NCI-H446 (cell line): ENCODE measurements at places on chromosomes 1 and 21.

- DNase-seq = no peak
These were observed 31.4 kb upstream of the MYOC start for GRCh38 chr1:171683870-171684269.

DNA sequence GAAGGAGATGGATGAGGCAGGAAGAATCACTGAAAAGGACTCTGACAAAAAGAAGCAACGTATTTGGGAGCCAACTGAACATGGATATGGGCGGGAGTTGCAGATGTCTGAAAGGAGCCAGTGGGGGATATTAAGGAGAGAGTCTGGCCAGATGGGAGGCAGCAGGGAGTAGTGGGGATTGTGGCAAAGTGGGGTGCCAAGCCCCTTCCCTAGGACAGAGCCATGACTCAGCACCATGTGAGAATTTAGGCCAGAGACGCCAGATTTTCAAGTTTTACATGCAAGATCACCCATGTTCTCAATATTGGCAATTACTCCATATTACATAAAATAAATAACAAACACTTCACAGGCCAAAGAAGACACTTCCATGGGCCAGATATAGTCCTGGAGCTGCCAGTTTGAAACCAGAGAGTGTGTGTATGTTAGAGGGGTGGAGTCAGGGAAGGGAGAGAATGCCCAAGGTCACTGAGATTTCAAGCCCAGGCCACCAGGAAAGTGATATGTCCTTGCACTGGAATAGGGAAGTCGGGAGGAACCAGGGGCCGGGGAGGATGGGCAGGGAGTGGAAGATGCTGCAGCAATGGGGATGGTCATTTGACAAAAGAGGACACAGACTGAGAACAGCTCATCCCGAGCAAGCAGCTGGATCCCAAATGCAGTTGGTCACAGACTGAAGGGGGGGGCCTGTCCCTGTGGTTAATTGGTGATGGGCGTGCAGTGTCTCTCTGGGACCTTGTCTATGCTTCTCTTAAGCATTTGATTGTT lies 23.5 kb downstream of the TMEM51 start:
- no peak for DNase-seq

- no peak for DNase-seq
These were observed 32.6 kb downstream of the TNFRSF8 start for GRCh38 chr1:12095452-12096263.

DNA sequence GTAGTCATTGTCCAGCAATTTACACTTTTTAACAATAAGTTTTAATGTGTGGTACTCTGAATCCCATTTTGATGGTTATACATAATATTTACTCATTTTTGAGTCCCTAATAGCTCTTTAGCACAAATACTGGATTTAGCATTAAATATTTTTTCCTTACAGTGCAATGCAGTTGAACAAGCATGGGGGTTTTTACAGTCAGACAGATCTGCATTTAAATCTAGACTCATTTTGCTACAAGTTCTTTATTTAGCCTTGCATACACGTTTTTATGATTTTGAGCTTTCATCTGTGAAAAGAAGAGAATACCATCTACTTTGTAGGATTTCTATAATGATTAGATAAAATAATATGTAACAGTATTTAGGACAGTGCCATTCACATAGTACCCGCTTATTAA lies 44.0 kb downstream of the PTPRC start:
- no peak for DNase-seq

GRCh38 chr1:19357299-19357986 lies 45.3 kb downstream of the SLC66A1 start:
- DNase-seq = no peak

DNA sequence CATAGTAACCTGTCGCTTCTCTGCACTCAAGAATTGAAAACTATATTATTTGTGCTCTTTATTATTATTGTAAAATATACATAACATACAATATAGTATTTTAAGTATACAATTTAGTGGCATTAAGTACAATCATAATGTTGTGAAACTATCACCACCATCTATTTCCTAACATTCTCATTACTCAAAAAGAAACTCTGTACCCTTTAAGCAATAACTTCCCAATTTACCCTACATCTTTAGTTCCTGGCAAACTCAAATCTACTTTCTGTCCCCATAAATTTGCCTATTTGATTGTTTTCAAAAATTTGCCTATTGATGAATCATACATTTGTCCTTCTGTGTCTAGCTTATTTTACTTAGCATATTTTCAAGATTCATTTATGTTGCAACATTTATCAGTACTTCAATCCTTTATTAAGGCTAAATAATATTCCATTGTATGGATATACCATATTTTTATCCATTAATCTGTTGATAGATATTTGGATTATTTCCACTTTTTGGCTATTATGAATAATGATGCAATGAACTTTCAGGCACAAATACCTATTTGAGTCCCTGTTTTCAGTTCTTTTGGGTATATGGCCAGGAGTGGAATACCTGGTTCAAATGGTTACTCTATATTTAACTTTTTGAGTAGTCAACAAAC lies 99.6 kb upstream of the DMRTA2 start:
- no peak for DNase-seq

GRCh38 chr1:27038020-27038419 lies 25.4 kb upstream of the TENT5B start:
- no peak for DNase-seq

- no peak for DNase-seq
These were observed 27.0 kb upstream of the REG4 start for GRCh38 chr1:119838236-119838635.

DNA sequence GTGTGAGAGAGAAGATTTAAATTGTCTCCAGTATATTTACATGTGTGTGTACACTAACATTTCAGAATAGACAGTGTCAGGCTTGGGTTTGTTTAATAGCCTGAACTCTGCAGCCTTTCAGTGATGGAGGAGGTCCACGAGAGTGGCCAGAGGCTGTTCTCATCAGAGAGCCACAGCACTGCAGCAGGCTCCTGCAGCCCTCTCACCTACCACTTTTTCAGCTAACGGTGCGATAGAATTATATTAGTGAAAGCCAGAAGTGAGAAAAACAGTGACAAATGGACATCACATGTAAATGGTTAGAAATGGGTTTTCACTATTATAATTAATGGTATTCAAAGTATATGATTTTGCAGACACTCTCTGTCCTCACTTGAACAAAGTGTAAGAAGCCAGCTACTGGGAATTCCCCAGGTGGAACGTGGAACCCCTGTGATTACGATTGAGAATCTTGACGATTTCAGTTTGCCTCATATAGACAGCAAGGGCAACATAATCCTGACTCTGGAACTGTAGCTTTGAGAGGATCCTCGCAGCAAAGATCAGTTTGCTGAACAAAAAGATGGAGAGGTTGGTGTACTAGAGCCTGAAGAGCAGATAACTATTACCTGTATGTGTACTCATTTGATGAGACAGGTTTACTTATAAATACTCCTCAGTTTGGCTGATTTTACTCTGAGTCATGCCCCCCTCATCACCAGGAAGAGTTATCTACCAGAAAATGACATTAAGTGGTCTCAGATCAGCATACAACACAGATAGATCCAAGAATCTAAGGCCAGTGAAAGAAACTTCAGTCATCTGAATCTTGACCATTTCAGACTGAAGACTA lies 31.4 kb downstream of the IFI16 start:
- no peak for DNase-seq
